Keratinocyte (primary cell): ENCODE measurements at places on chromosomes 3 and 15.

DNA sequence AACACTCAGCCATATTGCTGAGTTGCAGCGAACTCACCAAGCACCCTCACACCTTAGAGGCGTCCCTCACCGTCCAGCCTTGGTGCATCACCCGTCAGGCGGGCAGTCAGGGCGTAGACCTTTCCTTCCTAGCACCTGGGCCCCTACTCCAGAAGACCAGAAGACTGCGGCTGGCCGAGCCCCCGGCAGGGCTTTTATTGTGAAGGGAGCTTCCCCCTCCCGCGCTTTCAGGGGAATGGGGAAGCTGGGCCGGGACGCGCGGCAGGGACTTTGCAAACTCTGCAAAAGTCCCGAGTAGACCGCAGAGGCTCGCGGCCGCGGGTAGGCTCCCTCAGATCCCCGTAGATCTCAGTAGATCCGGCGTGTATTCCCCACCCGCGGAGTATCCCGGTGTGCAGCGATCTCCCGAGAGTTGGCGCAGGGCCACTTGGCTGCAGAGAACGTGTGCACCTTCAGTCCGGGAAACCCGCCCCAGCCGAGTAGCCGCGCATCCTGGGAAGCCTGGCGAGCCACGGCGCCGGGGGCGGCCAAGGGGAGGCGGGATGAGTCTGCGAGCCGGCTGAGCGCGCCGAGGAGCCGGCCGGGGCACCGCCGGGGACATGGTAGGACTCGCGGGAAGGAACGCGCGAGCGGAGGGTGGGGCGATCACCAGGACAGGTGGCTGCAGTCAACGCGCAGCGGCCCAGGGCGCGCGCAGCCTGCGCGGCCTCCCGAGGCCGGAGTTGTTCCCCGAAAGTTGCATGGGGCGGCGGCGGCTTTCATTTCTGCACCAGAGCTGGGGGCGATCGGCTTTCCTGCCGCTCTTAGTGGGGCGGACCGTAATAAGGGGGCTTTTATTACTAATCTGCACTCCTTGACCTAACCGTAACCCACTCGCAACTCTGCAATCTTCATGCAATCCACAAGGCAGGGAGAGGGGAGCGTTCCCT, at the start of gene GASK1A:
GASK1A (plus strand) TSS at position 268 of the 929 bp plus-strand sequence; CDS start at position 600, 332 bp downstream.
- no peak for DNase-seq

DNA sequence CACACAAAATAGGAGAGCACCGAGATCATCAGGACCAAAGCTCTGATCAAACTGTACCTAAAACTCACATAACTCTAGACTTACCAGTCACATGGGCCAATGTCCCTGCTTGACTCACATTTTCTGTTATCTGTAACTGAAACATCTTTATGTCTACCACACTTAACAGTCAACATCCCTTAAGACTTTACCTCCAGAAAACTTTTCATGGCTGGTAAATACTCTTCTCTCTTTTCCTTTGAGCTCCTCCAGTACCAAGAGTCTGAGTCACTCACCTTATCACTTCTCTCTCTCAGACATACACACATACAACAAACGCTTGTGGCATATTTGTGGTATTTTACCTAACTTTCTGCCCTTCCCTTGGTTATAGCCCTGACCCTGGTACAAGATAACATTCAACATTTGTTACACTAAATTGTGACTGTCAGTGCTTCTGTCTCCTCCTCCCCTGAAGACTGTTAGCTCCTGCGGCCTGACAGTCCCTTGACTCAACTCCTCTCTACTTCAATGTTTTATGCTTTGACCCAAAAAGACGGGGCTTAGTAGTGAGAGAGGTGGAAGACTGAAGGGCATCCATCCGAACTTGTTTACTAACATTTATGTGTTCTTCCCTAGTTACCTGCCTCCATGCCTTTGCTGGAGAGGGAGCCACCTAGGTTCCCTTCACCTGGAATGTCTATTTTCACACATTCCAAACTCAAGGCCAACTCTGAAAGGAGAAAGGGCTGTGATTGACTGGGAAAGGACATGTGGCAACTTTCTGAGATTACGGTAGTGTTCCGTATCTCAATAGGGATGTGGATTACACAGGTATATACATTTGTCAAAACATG, 3.7 kb upstream of the EFHB start:
- no peak for DNase-seq

- DNase-seq: no peak
These were observed 53.4 kb upstream of the EIF5A2 start for GRCh38 chr3:170961616-170962400.

DNA sequence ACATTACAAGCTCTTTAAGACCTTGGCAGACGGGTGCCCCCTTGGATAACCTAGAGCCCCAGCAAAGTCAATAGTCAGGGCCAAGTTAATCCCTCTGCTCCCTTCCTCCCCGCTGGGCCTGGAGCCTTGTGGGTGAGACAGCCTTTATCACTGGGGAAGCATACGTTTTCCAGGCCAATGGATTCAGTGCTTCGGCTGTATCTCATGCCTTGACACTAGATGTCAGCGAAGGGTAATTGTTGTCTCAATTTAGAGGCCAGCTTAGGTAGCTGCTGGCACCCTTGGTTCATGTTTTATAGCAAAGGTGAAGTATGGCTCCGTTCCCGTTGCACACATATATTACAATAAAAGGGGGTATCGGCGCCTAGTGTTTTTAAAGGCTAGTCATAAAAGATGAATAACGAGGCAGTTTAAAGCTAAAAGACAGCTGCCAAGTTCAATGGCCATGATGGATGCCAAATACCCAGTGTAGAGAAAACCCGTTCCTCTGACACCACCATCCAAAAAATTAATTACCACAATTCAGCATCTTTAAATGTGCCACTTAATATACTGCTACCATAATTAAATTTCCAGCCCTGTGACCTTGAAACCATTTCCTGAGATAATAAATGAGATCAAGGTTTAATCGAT, 52.3 kb upstream of the BNIP2 start:
- no peak for DNase-seq

- no peak for DNase-seq
These were observed 26.2 kb upstream of the SPTBN5 start for GRCh38 chr15:41919954-41920538.

DNA sequence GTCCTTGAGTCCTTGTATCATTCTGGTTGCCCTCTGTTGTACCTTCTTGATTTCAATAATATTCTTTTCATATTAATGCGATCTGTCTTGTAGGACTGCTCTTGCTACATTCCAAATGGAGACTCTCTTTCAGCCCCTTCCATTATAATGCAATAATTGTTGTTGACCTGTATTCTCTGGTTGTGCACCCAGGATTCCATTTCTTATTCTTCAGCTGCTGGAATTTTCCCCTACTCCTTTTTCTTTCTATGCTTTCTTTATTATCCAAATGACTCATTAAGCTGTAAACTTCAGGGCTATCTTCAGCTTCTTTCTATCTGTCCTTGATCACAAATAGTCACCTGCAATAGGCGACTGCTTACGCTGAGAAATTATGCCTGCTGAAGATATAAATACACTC, 321.5 kb downstream of the SATB1 start:
- no peak for DNase-seq

DNA sequence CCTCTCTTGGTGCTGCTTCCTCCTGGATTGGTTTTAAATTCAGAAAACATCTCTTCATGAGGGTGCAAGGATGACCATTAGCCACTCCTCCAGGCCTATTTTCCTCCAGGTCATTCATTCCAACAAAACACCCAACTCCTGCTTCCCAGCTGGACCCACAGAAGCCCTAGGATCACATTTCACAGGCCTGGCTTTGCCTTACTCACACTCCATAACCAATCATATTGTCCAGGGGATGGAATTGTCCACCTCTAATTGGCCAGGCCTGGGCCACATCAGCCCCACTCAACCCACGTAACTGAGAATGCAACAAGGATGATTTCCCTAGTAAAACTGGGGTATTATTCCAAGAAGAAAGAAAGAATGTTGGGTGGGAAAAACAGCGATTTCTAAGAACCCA, 616.7 kb upstream of the SUCLG2 start:
- DNase-seq: no peak

- no peak for DNase-seq
These were observed 75.2 kb downstream of the LSM3 start for GRCh38 chr3:14253707-14254382.

DNA sequence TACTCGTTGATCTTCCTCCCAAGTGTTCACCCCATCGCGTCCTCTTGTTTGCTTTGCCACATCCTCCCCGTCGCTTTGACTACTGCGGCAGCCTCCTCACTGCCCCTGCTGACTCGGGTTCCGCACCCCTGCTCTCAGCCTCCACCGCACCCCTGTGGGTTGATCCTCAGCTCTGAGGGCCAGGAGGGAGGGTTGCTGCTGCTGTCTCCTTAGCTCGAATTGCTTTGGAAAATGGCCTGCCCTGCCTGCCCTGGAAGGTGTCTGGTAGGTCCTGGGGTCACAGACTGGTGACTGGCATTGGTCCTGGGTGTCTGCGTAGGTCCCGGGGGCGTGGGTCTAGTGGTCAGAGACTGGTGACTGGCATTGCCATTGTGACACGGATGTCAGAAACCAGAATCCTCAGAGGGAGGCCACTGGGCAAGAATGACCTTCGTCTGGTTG, 9.4 kb downstream of the MUC4 start:
- no peak for DNase-seq

- DNase-seq: no peak
These were observed 213.6 kb downstream of the MEIS2 start for GRCh38 chr15:36886701-36887100.

- no peak for DNase-seq
These were observed 84.4 kb upstream of the PLCL2 start for GRCh38 chr3:16800361-16800760.

DNA sequence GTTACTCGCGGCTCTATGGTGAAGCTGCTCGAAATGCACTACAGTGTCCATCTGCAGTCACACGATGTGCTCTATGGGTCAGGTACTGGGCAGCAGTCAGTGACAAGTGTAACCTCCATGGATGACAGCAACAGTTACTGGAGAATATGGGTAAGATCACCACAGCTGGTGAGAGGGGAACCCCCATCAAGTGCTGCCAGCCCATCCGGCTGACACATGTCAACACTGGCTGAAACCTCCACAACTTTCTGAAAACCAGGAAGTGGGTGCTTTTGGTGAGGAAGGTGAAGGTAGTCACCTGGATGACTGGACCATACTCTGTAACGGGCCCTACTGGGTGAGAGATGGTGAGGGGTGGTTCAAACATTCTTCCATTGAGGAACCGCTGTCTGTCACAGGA, 87.4 kb upstream of the C15orf39 start:
- no peak for DNase-seq

DNA sequence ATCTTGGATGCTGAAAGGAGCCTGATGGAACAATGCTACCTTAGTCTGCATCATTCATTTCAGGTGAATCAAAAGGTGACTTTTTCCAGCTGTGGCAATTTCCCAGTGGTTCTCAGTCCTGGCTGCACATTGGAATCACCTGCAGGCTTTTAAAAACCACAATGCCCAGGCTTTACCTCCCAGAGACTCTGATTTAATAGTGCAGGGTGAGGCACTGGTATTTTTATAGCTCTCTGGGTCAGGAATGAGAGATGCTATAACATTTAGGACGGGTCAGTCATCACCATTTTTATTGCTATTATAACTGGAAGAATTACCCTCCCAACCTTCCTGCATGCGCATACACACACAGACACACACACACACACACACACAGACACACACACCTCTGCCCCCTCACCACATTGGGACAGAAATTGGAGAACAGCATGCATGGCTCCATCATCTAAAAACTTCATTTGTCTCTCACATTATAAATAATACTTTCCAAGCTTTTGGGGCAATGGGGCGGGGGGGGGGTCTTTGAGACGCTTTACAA, 41.1 kb downstream of the LARP6 start:
- DNase-seq: no peak

- DNase-seq: no peak
These were observed 4.3 kb upstream of the TSEN2 start for GRCh38 chr3:12479919-12480427.

DNA sequence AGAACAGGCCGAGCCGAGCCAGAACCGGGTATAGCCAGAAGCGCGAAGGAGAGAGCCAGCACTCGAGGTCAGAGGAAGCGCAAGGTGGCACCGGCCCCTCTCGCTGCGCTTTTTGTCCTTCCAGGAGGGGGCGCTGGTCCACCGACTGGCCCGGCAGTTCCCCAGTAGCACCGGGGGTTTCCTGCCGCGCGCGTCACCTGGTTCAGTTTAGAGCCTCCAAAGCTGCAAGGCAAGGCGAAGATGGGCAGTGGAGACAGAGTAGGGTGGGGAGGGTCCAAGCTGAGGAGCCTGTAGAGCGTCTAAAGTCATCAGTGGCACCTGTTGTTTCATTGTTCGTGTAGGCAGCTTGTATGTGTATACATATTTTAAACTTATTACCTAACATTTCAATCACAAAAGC, 7.6 kb upstream of the NR2E3 start:
- DNase-seq: no peak

DNA sequence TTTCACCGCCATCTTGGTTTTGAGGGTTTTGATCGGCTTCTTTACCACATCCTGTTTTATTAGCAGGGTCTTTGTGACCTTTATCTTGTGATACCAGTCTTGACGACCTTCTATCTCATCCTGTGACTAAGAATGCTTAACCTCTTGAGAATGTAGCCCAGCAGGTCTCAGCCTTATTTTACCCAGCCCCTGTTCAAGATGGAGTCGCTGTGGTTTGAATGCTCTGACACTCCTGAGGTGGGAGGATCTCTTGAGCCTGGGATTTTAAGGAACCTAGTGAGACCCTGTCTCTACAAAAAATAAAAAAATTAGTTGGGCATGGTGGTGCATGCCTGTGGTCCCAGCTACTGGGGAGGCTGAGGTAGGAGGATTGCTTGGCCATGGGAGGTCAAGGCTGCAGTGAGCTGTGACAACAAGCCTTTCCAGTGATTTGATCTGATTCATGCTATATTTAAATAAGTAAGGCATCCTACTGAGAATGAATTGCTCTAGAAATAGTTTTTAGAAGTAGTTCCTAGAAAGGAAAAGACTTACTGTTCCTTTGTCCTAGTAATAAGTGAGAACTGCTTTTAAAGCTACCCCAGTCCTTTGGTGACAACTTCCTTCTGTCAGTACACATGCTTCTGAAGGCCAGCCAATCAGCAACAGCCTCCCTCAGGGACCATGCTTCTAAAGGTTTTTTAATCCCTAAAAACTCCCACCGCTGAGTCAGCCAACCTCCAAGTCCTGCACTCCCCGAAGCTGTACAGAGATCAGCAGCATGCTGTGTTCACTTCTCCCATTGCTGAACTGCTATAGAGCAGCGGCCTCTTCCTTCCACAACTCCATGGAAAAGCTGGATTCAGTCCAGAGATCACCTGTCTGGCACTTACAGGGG, 9.1 kb upstream of the CEMIP start:
- DNase-seq: no peak
